ENCODE measurements at places on chromosomes 3 and 15.

- no peak for DNase-seq
Observed at GRCh38 chr3:115698851-115699591, 75.7 kb downstream of the GAP43 start.

- no peak for DNase-seq
Observed at GRCh38 chr15:50028326-50028725, 90.7 kb downstream of the ATP8B4 start.

DNA sequence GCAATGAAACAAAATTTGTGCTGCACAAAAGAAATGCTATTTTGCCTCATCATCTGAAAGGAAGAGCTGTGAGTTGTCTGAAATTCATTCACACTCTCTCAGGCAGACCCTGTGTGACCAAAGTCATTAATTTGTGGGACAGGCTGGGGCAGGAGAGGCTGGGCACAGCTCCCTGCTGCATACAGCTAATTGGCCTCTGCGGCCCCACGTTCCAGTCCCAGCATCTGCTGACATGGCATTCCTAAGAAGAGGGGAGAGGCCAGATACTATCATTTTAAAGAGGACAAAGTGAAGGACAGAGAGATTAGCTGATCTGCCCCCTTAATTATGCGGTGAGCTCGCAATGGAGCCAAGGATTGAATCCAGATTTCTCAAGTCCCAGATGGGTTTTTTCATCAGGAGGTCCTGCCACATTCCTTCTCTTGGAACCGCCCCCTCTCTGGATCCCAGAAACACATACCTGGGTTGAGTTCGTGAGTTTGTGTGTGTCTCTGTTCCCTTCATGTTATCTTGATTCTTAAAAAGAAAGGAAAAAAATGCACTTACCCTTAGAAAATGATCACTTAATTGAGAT, 25.1 kb downstream of the POLR2M start:
- DNase-seq = no peak

DNA sequence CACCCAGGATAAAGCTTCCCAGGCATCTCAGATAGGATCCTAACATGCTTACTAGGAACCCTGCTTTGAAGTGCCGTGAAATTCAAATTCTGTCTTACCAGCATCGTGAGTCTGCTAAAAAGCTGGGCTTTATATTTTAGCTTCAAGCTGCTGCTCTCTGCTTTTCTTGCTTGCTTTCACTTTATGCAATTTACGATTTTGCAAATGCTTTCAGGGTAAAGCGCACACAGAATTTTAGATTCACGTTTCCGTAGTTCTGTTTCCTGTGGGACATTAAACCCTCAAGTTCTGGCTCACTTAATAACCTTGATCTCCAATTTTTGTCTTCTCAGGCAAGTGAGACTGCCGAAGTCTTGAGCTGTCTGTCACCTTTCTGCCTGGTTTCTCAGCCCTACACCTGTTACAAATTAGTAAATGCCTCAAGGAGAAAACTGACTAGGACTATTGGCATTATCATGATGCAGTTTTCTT, 170.5 kb upstream of the TGFBR2 start:
- DNase-seq = no peak

DNA sequence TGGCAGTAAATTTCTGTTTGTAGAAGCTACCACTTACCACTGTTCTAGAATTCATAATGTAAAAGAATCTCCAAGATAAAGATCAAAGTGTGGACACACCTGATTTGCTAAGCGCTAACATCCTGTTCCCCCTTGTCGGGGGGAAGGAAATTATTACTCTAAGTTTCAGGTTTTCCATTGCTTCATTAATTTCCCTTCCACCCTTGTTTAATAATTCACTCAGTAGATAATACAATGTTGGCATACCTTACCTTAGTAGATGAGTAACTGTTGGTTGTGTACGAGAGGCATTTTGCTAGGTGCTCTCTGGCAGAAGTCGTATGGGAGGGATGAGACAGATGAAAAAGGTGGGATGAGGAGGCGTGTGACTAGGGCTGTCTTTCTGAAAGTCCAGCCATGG, 641.2 kb upstream of the ARRDC4 start:
- DNase-seq = no peak

DNA sequence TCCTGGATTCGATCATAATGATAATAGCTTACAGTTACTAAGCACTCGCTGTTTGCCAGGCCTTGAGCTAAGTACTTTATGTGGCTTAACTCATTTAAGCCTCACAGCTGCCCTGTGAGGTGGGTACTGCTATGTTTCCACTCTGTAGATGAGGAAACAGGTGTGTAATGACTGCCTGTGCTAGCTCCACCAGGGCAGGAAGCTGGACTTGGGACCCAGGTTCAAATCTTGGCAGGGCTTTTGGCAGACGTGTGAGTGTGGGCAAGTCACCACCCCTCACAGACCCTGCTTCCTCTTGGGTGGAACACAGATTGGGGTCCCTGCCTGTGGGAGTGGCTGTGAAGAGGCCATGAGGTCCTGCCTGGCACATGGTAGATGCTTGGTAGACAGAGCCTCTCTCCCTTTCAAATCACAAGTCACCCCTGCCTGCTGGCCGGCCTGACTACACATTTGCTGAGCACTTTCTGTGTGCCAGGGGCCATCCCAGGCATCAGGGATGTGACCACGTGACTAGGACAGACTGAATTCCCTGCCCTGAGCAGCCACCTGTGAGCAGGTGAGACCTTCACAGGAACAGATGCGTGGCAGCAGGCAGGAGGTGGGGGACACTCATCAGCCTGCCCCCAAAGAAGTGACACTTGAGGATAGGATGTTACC, 3.7 kb downstream of the EFCC1 start:
- DNase-seq = no peak

GRCh38 chr3:170330366-170330765, 27.1 kb upstream of the SKIL start:
- no peak for DNase-seq

DNA sequence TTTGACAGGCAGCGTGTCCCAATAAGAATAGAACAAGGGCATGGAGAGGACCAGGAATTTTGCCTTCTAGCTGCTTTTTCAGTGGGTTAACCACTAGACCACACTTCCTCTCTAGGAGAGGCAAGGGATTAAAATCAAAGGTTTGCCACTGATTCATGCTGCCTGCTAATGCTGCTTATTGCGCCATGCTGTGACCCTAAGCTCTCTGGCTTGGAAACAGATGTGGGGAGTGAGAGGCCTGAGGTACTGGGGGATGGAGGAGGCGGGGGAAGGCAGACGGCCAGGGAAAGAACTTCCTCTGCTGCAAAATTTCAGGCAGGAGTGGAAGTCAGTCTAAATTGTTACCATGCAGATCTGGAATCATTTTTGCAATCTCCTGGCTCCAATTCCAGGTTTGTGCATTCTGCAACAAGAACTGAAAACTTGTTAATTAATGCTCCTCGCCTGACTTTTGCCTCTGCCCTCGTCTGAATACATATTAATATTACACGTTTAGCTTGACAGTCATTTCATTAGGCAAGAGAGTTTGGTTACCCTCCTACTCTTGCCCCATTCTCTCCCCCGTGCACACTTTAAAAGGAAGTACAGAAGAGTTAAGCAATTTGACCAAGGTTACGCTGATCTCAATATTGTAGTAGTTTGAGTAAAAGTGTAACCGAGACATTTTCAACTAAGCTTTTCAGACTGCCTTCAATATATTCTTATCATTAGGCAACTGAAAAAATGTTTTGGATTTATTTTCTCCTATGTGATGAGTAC, 121.7 kb upstream of the SPRED1 start:
- no peak for DNase-seq

GRCh38 chr15:100189319-100189718, 152.5 kb downstream of the ADAMTS17 start:
- DNase-seq = no peak

GRCh38 chr3:197298945-197299854, 788 bp upstream of the DLG1 start:
- peak; percentile 32 for DNase-seq

- no peak for DNase-seq
Observed at GRCh38 chr3:115369021-115369420, 221.9 kb upstream of the ZBTB20 start.

DNA sequence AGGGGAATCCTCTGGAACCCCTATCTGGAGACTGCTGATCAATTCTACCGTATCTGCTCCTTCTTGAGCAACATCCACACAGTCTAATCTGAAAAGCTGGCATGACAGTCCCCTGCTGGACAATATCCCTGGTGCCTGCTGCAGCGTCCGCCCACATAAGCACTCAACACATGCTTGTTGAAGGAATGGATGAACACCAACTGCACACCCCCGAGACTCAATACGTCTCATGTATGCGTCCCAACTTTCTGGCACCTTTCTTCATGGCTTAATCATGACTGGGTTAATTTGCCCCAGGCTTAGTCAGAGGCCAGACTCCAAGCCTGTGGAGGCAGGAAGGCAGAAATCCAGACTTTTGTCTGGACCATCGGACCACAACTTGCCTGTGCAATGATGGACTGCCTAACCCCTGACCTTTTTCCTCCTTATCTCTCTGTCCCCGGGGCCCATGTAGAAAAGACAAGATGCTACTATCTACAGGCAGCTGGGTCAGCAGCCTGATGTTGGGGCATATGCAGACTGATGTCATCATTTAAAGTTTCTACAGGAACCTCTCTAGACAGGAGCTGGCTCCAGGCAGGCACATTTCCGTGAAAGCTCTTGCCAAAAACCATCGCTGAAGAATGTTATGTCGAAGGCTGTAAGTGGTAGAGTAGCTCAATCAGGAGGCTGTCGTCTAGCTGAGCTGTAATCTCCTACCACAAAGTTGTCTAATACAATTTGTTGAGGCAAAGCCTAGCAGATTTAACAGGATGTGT, 114.1 kb upstream of the TPM1 start:
- DNase-seq = no peak

DNA sequence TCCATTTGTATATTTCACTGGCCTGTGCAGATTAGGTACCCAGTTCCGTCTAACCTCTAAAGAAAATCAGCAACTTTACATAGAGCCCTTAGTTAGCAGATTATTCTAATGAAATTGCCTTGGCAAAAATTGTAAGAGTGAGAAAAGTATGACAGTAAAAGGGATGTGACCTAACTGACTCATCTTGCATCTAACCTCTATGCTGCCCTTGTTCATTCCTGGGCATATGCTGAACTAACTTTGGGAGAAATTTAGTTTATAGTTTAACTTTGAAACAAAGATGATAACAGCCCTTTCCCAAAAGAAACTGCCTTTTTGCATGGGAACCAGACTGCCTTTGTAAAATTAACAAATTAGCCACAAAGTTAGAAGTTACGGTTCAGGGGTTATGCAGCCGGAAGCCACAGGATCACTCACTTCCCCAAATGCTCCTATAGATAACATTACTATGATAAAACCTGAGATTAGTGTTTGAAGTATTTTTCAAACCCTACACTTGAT, 839.8 kb upstream of the ALCAM start:
- no peak for DNase-seq

DNA sequence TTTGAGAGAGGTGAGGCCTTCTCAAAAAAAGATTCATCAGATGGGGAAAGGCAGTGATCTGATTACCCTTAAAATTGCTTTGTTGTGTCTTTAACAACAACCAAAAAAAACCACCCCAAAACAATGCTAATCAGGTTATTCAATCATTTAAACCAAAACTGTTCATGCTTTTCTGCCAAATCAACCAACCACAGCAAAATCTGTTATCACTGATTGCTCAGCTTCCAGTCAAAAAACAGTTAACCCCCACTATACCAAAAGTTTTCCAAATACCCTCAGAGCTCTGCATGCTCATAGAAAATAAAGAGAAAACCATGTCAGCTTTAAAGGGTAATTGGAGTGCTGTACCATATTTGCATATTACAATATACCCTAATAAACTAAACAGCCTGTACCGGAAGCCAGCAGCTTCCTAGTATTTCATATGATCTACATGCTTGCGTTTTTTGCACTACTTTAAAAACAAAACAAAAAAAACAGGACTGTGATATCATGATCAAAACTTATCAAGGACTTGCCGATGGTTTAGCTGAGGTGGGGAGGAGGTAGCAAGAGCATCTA, 22.8 kb downstream of the SATB1 start:
- no peak for DNase-seq

- DNase-seq = no peak
Observed at GRCh38 chr3:192570315-192570714, 157.0 kb downstream of the FGF12 start.

DNA sequence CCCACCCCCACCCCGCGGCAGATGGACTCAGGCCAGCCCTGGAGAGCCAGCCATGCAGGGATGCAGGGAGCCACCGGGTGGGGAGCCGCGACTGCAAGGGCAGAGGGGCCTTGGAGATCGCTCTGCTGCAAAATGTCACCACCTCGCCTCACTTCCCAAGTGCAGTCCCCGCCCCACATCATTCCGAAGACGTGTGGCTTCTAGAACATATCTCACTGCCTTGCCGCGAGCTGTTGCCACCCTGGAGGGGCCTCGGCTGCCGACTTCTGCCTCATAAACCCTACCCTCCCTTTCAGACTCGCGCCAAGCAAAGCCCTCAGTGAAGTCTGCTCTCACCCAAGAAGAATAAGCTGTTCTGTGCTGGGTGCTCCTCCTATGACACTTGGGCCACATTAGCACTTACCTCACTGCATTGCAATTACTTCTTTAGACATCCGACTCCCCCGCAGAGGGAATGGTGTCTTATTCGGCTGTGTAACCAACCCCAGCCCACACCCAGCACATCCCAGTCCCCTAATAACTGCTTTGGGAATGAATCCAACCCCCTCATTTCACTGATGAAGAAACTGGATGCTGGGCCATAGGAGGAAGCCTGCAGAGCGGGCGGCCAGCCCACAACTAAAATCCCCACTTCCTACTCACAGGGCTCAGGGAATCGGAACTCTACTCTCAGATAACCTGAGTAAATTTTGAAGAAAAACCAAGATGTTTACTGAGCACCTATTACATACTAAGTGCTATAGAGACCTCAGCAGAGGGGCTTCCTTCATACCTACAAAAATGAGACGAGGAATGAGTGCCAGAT, 8.6 kb downstream of the TLE3 start:
- DNase-seq = no peak

DNA sequence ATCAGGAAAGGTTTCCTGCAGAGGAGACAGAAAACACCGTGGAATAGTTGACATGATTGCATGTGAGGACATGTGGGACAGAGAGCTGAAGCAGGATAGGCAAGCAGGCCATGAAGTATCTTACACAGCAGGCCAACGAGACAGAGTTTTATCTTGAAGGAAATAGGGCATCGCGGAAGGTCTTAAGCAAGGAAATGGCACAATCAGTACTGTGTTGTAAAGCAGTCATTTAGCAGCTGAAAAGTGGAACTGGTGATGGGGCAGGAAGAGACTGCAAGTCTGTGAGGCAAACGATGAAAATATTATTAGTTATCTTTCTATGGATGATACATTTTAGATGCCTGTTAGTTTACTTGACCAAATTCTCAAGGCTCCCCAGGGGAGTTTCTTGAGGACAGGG, 535.1 kb downstream of the SOX2 start:
- DNase-seq = peak; percentile 1
